ENCODE measurements at places on chromosomes 11 and 22. TPM values are rescaled to one million over a fixed set of nuclear protein-coding genes. Genes with fewer than 3 reads are reported as not detected.

Gene KRTAP5-9
- not detected for total RNA-seq

Gene SCUBE1
- total RNA-seq = 2.4 TPM

Gene MPEG1
- total RNA-seq = not detected

Gene PHLDA2
- 3.7 TPM for total RNA-seq

Data from epithelial cell of alveolus of lung (primary cell).